ENCODE measurements at places on chromosomes 5 and 9. TPM values are rescaled to one million over a fixed set of nuclear protein-coding genes. Genes with fewer than 3 reads are reported as not detected.

The PCDHGA7 gene
- total RNA-seq, result 6.8 TPM

The FABP6 gene
- total RNA-seq, result not detected

The NCS1 gene
- total RNA-seq, result 52.0 TPM

The SPATA31A3 gene
- total RNA-seq, result not detected

The CMBL gene
- total RNA-seq, result 14.4 TPM

The OR13J1 gene
- not detected for total RNA-seq

The FBXO4 gene
- 13.4 TPM for total RNA-seq

The GAPT gene
- total RNA-seq, result not detected

The NMUR2 gene
- not detected for total RNA-seq

The KCNIP1 gene
- not detected for total RNA-seq

The RBM18 gene
- total RNA-seq, result 9.5 TPM

The TPPP gene
- 0.26 TPM for total RNA-seq

The PCDHGA11 gene
- 5.9 TPM for total RNA-seq

The TMC1 gene
- not detected for total RNA-seq

The CCNJL gene
- not detected for total RNA-seq

The GABRP gene
- total RNA-seq, result not detected

The PLK2 gene
- 835 TPM for total RNA-seq

The LCN1 gene
- not detected for total RNA-seq

The SLC6A19 gene
- total RNA-seq, result not detected

The CCDC183 gene
- 1.0 TPM for total RNA-seq

The PPIC gene
- total RNA-seq, result 70.1 TPM

The FCN2 gene
- total RNA-seq, result not detected

The NSD1 gene
- 52.8 TPM for total RNA-seq

The PLAC8L1 gene
- not detected for total RNA-seq

The KIF4B gene
- under 0.01 TPM for total RNA-seq

The RAPGEF6 gene
- total RNA-seq, result 30.0 TPM

The ZDHHC11B gene
- total RNA-seq, result under 0.01 TPM

The PCDHGA2 gene
- 4.5 TPM for total RNA-seq

The ZNF300 gene
- total RNA-seq, result 9.9 TPM

The OSMR gene
- 102 TPM for total RNA-seq

The ZNF346 gene
- 14.9 TPM for total RNA-seq

The CLINT1 gene
- 82.4 TPM for total RNA-seq

The WDR70 gene
- 37.5 TPM for total RNA-seq

The CTXN3 gene
- total RNA-seq, result not detected

The SLC6A18 gene
- not detected for total RNA-seq

The RAD50 gene
- total RNA-seq, result 34.7 TPM

The FAM120A gene
- 136 TPM for total RNA-seq

The HTR4 gene
- not detected for total RNA-seq

The PCDHGB6 gene
- total RNA-seq, result 4.3 TPM

The LCN9 gene
- not detected for total RNA-seq

The PCDHA12 gene
- total RNA-seq, result 0.50 TPM

The LRRC70 gene
- total RNA-seq, result 1.3 TPM

The EDIL3 gene
- total RNA-seq, result 9.2 TPM

The AK8 gene
- total RNA-seq, result 0.26 TPM

The ZNF622 gene
- 42.6 TPM for total RNA-seq

The P4HA2 gene
- total RNA-seq, result 553 TPM
